ENCODE measurements at places on chromosomes 3 and 15. TPM values are rescaled to one million over a fixed set of nuclear protein-coding genes. Genes with fewer than 3 reads are reported as not detected.

- H3K4me3 ChIP-seq = no peak overlapping the region
- H3K36me3 ChIP-seq = peaks cover 36% of the 10 kb centered on the region
- no peaks in the 10 kb centered on the region for H3K4me1 ChIP-seq
- H3K27me3 ChIP-seq = no peaks in the 10 kb centered on the region
- no peak overlapping the region for H3K27ac ChIP-seq
- peak; percentile 48 for DNase-seq
Measured at GRCh38 chr3:47324278-47324865, 41.6 kb downstream of the KLHL18 start.

- no peaks in the 10 kb centered on the region for H3K4me1 ChIP-seq
- no peak overlapping the region for H3K4me3 ChIP-seq
- DNase-seq = no peak
- H3K27me3 ChIP-seq = no peaks in the 10 kb centered on the region
Measured at GRCh38 chr3:149374391-149374790, 3.1 kb downstream of the TM4SF1 start.

- H3K27ac ChIP-seq = no peak overlapping the region
- no peak overlapping the region for H3K4me3 ChIP-seq
- no peaks in the 10 kb centered on the region for H3K27me3 ChIP-seq
- peaks cover 6% of the 10 kb centered on the region for H3K36me3 ChIP-seq
Measured at GRCh38 chr15:75591655-75592364, 12.7 kb upstream of the PTPN9 start.

- H3K27me3 ChIP-seq = no peaks in the 10 kb centered on the region
- DNase-seq = no peak
- no peaks in the 10 kb centered on the region for H3K36me3 ChIP-seq
- H3K4me1 ChIP-seq = no peaks in the 10 kb centered on the region
Measured at GRCh38 chr15:99473981-99474906, 91.5 kb upstream of the MEF2A start.

Gene HDAC11
- 7.6 TPM for total RNA-seq

- H3K36me3 ChIP-seq = no peaks in the 10 kb centered on the region
- DNase-seq = no peak
- H3K4me1 ChIP-seq = no peaks in the 10 kb centered on the region
- H3K27me3 ChIP-seq = no peaks in the 10 kb centered on the region
- H3K27ac ChIP-seq = no peak overlapping the region
Measured at GRCh38 chr15:96565266-96565665, 234.8 kb downstream of the NR2F2 start.

GRCh38 chr3:126101521-126101982 lies 17.6 kb upstream of the SLC41A3 start:
- H3K4me1 ChIP-seq = no peaks in the 10 kb centered on the region

DNA sequence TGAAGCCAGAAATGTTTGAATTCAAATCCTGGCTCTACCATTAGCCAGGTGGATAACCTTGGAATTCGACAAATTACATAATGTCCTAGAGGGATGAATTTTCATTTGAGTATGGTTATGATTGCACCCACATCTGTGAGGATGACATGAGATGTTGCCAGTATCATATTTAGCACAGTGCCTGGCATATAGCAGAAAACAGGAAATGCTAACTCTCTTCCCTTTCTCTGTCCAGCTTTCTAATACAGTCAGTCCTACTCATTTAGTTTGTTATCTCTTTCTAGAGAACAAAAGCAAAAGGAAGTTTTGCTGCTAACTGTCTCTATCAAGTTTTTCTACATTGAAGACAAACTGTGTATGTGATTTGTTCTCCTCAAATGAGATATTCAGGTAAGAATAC lies 231.7 kb downstream of the CPNE4 start:
- H3K36me3 ChIP-seq = no peaks in the 10 kb centered on the region
- DNase-seq = no peak
- H3K4me3 ChIP-seq = no peak overlapping the region
- no peaks in the 10 kb centered on the region for H3K27me3 ChIP-seq

Measured in CD4-positive, alpha-beta memory T cell (primary cell).